ENCODE measurements at places on chromosomes 4 and X.
A peak's percentile ranks its signal among the peaks of the same experiment; 100 is the strongest.

DNA sequence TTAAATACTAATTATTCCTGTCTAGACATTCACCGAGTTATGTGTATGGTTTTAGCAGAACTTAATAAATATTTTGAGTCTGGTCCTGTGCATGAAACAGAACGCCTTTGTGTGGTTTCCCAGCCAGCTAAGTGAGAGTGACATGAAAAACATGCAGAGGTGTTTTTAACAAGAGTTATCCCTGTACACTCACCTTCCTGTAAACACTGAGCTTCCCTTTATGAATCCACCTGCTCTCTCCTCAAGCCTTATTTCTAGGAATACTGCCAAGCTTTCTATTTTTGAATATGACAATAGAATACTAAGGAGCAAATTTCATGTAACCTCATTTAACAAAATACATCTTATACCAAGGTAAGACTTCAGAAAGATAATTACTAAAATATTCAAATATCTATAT is 270.3 kb upstream of the CTSO start:
- no peak for DNase-seq

- no peak for DNase-seq
These were observed 39.8 kb upstream of the KLHL13 start for GRCh38 chrX:118156254-118156952.

DNA sequence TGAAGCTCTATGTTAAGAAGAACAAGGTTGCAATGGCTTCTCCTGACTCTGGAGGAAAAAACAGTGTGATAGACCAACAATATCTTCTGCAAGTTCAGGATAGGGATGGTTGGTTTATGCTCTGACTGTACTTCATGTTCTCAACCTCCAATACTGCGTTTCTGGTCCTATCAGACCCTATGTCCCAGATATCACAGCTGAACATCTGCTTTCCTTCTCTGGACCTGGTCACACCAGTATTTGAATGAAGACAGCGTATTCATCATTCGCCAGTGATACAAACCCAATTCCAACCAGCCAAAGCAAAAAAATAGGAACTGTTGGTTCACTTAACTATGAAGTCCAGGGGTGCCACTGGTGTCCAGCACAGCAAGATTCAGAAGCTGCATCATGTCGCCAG is 124.5 kb upstream of the KLF3 start:
- DNase-seq, result no peak

GRCh38 chrX:21375708-21376009 is 1.4 kb downstream of the CNKSR2 start:
- peak; percentile 56 for DNase-seq

GRCh38 chrX:1283741-1284140 is 15.1 kb downstream of the CSF2RA start:
- peak; percentile 22 for DNase-seq

DNA sequence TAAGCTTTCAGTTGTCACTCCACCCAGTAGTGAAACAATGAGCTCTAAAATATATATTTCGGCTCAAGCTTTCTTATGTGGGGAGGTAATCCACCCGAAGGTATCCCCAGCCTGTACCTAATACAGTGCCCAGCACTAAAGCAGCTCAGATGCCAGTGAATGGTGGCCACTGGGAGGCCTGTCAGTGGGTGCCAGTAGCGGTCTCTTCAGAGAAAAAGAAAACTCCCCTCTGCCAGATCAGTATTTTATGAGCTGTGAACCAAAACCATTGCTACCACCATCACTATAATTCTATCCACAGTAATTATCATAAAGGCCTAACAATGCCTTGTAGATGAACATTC is 835 bp upstream of the NFKB1 start:
- DNase-seq, result no peak

GRCh38 chr4:161186012-161186411 is 977.8 kb downstream of the FSTL5 start:
- DNase-seq, result no peak

GRCh38 chr4:126209147-126209546 is 894.4 kb downstream of the FAT4 start:
- DNase-seq, result no peak

DNA sequence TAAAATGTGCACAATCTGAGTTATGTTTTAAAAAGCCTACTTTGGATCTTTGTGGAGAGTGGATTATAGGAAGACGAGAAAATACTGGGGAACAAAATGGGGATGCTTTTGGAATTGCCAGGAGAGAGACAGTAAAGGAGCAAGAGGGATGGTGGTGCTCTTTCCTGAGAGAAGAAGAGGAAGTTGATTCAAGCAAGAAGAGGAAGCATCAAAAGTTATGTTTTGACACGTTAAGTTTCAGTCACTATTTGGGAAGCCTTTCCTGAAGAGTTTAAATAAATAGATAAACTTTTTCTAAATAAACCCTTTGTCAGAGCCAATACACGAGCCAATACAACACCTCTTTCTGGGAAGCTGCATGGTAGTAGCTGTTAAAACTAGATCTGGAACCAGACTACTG is 394.1 kb downstream of the GALNTL6 start:
- DNase-seq, result no peak

DNA sequence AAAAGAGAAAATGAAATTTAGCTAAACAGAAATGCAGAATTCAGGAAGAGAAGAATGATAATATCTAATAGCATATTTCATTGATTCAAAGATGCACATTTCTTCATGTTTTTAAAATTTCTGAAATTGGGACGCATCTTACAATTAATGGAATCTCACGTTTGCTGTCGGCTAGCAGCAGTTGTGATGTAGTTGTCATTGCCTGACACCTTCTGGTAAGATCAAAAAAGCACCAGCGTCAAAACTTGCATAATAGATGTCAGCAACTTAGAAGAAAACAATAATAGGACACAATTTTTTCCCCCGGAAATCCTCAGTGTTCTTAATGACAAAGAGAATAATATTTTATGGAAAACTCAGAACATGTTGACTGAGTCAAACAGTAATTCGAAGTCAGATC is 29.8 kb upstream of the SLC7A3 start:
- DNase-seq, result no peak

DNA sequence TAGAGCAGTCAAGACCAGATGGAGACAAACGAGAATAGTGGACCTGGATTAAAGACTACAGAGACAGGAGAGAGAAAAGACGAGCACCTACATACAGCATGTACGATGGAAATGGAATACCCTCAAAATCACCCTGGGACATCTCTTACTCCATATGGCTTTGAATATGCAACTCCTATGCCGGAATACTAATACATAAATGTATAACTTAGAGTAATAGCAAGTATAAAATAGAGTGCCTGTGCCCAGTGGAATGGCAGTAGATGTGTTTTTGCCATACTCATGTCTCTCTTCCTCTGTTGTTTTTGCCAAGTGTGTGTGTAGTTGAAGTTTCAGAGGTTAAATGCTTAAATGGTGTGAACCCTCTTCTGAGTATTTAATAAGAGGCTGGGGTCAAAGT is 39.8 kb upstream of the LIMCH1 start:
- DNase-seq, result no peak

DNA sequence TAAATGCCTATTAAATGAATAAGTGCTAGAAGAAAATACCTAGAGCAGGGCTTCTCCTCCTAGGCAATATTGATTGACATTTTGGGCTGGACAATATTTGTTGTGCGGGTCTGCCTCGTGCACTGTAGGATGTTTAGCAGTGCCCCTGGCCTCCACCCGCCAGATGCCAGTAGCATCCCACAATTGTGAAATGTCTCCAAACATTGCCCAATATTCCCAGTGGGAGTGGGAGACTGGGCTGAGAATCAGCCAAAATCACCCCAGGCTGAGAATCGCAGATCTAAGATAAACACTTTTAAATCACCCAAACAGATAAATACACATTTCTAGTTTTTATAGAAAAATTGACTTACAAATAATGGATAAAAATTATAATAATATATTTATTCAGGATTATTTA is 916.2 kb upstream of the LCORL start:
- no peak for DNase-seq

DNA sequence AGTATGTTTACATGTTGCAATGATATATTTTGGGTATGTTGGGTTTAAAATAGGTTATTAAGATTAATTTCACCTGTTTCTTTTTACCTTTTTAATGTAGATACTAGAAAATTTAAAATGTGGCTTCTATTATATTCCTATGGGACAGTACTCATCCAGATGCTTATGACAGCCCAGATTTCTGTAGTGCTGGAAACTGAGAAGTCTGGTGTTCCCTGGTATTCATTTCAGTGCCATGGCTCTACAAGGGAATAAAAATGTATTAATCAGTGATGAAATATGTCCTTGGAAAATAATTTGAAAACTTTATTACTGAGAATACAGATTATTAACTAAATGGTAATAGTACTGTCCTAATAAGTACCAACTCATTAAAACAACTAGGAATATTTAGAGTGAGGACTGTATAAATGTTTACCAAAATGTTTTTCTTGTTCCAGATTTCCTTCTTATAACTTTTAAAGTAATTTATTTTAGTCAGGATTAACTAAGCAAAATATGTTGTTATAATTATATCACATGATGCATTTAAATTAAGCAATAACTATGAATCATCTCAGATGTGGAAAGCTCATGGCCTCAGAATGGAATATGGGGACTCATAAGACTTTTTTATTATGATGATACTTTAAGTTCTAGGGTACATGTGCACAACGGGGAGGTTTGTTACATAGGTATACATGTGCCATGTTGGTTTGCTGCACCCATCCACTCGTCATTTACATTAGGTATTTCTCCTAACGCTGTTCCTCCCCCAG is 25.3 kb downstream of the ARHGAP24 start:
- no peak for DNase-seq

DNA sequence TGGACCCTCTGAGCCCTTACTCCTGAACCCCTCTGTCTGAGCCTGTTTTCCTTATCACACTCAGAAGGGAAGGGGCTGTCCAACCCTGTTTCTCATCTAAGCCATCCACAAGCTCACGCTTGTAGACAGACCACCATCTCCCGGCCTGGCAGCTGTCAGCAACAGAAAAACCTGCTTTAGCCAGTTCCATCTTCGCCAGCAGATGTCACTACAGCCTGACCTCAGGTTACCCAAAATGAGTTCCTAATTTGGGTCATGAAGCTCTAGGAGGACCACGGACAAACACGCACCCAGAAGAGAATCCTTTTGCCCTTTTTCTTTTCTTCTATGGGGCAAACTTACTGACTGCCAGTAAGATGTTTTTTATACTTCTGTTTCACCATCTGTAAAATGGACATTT is 445.4 kb downstream of the BCOR start:
- peak; percentile 81 for DNase-seq

DNA sequence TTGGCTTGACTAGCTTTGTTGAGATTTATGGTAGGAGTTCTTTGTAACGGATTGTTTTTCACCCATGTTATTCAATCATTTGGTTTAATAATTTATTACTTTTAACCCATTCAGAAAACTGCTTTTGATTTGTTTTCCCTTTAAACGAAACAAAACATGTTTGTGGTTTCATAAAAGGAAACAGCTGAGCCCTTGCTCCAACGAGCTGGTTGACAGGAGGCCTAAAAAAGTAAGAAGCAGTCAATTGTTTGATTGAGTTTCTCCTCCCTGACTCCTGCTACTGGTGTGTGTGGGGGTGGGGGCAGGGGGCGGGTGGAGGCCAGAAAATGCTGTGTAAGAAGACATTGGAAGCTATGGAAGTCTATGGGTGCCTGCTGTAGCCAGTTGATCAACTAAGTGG is 102.8 kb downstream of the CHRDL1 start:
- DNase-seq, result no peak

- peak; percentile 9 for DNase-seq
These were observed 24.9 kb upstream of the RPL39 start for GRCh38 chrX:119816300-119816699.

DNA sequence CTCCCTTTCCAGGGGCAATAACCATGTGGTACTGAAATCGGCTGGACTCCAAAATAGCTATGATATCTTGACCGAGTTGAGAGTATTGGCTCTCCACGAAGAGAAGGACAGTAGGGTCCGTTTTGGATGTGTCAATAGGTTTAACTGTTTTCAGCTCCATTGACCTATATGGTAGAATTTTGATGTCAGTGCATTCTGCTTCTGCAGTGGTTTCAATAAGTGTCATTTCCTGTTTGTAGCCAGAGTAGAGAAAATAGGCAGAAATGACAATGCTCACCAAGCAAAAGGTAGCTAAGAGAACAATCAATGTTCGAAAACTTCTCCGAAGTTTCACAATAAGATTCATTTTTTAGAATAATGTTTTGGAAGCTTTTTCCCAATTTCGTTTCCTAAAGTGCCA is 36.7 kb downstream of the NDST4 start:
- DNase-seq, result no peak

DNA sequence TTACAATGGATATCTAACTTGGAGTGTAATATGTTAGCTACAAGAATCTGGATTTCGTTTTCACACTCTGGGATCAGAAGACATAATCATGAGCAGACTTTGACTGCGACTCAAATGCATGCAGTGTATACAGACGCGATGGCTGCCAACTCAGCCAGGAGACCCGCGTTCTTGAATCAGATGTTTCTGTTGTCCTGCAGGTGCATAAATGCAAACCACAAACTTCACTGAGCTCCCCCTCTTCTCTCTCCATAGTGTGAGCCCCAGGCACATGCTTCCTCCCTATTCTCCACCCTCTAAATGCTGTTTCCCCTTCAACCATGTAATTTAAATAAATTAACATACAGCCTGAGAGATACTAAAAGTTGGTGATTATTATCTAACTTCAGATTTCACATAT is 347.9 kb downstream of the DCHS2 start:
- DNase-seq, result no peak

DNA sequence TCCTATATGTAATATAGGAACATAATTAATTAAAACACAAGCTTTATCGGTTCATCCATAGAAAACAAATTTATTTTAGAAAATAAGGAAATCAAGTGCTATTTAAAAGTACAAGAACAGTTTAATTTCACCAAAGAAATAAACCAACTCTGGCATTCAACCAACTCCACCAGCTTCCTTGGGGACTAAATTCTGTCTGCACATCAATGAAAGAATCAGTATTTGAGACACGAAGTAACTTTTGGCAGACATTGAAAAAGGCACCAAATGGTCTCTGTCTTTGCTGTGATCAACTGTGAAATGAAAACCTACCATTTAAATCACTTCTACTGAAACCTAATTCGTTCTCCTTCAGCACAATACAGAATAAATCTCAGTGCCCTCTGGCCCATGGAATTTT is 719.7 kb upstream of the GRIA3 start:
- DNase-seq, result no peak

DNA sequence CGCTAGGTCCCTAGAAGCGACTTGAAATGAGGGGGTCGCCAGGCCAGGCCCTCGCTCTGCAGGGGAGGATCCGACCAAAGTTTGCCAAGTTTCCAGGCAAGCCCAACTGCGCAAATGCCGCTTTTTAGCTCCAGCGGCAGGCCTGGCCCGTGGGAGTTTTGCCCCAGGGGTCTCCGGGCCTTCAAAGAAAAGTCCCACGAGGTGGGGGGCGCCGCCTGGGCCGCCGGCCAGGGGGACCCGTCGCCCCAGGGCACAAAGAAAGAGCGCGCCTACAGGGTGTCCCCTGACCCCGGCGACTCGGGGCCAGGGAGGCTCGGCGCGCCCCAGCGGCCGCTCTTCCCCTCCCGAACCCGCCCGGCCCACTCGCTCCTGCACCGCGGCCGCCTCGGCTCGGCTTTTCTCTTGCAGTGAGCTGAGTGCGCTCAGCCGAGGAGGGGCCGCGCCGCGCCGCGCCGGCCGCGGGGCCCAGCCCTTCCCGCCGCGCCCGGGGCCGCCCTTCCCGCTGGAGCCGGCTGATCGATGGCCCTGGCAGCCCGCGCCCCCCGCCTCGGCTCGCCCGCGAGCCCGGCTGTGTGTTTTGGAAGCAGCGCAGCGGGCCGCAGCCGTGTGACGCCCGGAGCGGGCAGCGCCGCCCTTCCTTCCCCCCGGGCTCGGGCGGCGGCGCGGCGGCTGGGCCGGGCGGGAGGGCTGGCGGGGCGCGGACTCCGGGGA is 754 bp upstream of the KLF3 start:
- DNase-seq, result peak; percentile 65

- no peak for DNase-seq
These were observed 269.1 kb upstream of the SLIT2 start for GRCh38 chr4:19982556-19982955.
